ENCODE measurements at places on chromosomes 6 and 20.

DNA sequence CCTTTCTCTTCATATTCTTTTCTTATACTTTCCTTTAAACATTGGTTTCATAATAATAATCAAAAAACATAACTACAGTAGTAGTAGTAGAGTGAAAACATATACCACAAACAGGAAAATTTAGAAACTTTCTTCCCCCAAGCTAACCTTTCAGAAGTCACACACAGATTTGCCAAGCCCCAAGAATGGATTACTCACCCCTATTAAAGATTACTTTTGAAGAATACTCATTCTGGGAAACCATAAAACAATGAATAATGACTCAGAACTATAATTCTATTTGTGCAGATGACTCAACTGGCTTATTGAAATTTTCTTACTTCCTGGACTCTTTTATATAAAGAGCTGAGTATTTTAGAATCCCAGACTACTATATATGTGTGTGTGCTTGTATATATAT is 119.4 kb upstream of the GJE1 start:
- no peak for DNase-seq

DNA sequence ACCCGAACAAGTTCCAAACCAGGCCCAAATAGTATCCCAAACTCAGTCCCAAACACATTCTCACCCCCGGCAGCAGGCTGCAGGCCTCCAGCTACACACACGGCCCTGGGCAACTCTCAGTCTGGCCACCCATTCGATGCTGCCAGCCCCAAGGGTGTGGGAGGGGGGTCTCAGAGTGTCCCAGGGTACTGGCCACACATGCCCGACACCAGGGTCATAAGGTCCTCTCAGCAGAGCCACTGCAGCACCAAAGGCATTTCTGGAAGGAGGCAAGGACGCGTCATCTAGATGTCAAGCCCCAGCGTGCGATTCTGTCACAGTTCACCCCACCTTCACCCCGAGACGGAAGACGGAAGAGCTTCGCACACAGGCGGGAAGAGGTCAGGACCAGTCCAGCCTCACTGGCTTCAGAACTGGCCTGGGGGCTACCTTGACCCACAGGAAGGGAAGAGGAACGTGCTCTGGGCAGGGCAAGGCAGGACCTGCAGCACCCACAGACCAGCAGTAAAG is 9.5 kb downstream of the MYL9 start:
- no peak for DNase-seq

- no peak for DNase-seq
Observed at GRCh38 chr6:116695401-116695800, 14.4 kb downstream of the KPNA5 start.

DNA sequence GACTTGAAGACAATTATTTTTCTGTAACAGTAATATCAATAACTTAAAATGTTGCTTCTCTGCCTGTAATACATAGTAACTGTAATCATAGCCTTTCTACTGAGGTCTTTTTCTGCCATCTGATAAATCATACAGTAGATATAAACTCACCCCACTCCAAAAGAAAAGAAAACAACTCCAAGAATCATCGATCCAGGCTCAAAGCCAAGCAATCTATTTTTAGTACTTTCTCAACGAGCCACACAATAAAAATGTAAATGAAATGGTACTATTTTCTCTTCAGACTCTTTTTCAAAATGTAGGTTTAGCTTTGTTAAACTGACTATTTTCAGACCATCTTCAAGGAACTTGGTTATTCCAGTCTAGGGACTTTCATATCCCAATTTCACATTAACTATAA is 493.3 kb downstream of the ADGRB3 start:
- DNase-seq, result no peak

DNA sequence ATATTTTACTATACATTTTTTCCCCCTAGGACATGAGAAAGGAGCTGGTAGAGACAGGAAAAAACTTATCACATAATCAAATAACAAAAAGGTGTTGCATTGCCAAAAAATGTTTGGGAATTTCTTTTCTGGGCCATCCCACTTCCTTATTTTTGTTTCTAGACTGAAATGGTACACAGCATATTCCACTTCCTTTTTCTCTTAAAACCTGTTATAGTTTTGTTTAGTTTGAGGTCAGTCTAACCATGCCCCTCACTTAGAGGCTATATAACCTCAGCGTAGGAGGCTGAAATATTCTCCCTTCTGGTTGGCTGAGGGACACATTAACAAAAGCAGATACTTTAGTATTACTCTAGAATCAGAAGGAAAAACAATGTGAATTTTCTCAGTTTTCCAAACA is 323.9 kb downstream of the GJA1 start:
- DNase-seq, result no peak

DNA sequence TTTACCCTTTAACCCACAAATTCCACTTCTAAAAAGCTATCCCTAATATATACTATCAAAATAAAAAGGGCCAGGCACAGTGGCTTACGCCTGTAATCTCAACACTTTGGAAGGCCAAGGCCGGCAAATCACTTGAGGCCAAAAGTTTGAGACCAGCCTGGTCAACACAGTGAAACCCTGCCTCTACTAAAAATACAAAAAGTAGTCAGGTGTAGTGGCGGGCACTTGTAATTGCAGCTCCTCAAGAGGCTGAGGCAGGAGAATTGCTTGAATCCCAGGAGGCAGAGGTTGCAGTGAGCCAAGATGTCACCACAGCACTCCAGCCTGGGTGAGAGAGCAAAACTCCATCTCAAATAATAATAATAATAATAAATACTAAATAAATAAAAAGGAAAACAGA is 82.5 kb downstream of the TRIM27 start:
- DNase-seq, result peak; percentile 25

DNA sequence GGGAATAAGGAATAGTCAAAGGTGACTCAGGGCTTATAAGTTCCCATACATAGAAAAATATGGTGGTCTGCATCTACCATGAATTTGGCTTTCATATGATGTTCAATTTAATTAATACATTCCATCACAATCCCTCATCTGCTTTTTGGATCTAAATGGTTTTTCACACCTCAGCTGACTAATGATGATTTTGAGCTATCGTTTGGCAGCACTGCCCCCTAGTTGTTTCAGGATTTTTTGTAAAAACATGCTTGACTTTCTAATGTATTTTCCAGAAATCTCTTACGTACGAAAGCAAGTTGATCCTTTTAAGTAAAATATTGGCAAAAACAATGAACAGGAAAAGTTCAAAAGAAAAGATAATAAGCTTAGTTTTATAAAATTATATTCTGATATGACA is 408.6 kb upstream of the ADGRB3 start:
- DNase-seq, result peak; percentile 12

GRCh38 chr6:127880429-127880828 is 20.4 kb downstream of the THEMIS start:
- peak; percentile 65 for DNase-seq

GRCh38 chr20:5919626-5920544 is 30.4 kb downstream of the TRMT6 start:
- DNase-seq, result no peak

DNA sequence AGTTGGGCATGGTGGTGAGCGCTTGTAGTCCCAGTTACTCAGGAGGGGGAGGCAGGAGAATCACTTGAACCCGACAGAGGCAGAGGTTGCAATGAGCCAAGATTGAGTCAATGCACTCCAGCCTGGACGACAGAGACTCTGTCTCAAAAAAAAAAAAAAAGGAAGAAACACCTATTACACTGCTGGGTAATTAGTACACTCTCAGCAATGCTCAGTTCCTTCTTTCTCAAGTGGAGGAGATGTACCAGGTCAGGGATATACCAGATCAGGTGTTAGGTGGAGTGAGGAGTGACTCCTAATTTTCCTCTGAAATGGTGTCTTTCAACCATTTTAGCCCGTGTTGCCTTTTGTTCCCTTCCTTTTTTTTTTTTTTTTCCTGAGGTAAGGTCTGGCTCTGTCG is 30.0 kb upstream of the UBR2 start:
- no peak for DNase-seq

DNA sequence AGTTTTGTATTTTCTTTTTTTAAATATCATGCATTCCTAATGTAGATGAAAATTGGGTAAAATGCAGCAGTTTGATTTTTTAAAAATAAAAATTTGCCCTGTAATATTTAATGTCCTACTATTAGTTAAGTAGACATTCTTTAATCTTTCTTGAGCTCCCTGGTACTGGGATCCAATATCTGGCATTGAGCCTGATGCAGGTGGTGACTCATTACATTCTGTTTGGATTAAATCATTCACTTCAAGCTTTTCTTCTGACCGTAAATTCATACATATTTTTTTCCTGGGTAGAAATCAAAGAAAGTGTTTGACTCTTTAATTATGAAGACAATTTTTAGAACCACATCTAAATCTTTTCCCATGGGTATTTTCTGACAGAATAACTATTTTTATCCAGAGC is 768.8 kb upstream of the SLC35B3 start:
- no peak for DNase-seq

- no peak for DNase-seq
Observed at GRCh38 chr6:42727627-42728026, 5.2 kb upstream of the PRPH2 start.

Data from RPMI8226 (cell line).